ENCODE measurements at places on chromosomes 4 and X. TPM values are rescaled to one million over a fixed set of nuclear protein-coding genes. Genes with fewer than 3 reads are reported as not detected.

DNA sequence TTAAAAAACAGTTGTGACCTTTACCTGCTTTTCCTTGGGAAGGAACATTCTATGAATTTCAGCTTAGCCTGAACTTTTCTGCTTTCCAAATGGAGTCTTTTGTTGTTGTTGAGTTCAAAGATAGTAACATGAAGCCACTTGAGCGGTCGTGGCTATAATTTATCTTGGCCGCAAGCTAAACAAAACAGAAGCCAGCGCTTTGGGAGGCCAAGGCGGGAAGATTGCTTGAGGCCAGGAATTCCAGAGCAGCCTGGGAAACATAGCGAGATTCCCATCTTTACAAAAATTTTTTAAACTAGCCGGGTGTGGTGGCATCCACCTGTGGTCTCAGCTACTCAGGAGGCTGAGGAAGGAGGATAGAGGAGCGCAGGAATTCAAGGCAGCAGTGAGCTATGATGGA is 29.9 kb downstream of the TKTL1 start:
- DNase-seq, result no peak

UPF3B gene
- total RNA-seq, result 11.9 TPM

TACR3 gene
- not detected for total RNA-seq

DNA sequence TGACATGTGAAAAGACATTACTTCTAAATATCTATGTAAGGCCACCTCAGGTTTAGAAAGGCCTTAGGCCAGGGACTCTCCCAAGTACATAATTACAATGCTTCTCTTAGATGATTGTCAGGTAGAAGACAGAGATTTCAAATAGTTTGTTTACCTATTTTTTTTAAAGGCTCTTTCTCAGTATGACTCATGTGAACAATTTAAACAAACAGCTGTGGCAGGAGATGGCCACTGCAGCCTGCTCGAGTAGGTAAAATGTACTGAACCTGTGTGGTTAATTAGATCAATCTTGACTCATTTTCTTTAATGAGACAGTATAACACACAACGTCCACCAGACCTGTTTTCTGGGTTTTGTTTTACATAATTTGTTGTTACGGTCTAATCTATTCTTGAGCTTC is 50.2 kb downstream of the LEF1 start:
- no peak for DNase-seq

DNA sequence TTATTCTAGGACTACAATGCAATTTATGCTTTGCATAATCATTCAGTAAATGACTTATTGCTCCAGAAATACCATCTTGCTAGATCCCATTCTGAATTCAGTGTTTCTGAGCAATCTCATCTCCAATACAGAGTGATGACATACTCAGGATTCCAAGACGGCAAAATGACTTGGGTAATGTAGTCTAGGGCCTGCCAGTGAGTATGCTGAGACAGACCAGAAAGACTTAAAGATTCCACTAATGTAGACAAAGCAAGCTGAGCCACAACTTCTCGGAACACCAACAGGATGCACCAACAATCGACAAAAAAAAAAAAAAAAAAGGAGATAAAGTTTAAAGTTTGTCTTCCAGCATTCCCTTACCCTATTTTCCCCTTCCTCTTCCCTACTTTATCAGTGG is 919 bp upstream of the SEC24B start:
- no peak for DNase-seq

DNA sequence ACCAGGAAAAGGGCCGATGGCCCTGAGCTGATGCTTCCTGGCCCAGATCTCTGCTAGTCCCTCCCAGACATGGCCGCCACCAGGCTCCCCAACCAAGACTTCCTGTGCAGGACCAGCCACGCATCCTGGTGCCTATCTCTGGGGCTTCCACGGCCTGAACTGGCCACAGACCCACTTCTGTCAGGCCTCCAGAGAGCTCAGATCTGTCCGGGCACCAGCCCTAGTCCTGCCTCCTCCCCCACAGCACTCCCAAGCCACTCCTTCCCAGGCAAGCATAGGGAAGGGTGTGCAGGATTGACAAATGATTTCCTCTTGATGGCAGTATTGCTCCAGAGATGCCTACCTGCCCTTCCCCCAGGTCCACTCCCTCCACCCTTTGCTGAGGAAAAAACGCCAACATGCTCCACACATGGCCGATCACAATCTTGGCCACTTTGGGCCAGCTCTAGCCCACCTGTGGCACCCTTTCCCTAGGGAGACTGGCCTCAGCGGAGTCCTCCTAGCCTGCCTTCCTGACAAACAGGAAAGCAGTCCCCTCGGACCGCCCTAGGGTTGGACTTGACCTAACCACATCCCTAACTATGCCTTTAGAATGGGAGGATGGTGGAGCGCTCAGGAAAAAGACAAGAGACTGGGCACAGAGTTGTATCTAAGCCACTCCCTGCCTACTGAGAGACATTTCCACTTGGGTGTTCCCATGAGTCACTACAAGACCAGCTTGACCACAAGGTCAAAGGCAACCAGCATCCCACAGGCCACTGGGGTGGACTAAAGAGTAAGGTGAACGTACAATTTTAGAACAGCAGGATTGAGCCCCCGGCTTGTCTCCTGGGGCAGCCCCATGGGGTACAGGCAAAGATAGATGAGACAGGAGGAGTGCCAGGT is 277.5 kb upstream of the AGTR2 start:
- DNase-seq, result peak; percentile 40

DNA sequence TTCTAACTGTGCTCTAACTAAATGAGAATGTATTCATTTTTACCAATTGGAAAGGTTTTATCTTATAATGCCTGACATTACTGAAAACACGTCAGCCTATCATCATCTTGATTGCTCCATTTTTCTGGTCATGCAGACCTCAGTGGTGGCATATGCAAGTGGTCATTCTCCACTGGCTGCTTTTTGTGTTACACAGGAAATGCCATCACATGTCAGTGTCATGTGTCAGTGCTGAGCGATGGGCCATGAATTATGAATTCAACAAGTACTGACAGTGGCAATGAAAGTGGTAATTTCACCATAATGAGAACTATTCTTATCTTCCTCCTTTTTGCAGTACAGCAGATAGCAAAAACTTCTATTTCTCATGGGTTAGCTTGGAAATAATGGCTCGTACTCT is 190.5 kb downstream of the PACRGL start:
- DNase-seq, result no peak

PAGE5 gene
- not detected for total RNA-seq

GRCh38 chrX:154050113-154050495 is 30.4 kb upstream of the IRAK1 start:
- DNase-seq, result no peak

ZAR1 gene
- total RNA-seq, result 0.47 TPM
